GM23338 (cell line): ENCODE measurements at places on chromosomes 2 and 18. TPM values are rescaled to one million over a fixed set of nuclear protein-coding genes. Genes with fewer than 3 reads are reported as not detected.

DNA sequence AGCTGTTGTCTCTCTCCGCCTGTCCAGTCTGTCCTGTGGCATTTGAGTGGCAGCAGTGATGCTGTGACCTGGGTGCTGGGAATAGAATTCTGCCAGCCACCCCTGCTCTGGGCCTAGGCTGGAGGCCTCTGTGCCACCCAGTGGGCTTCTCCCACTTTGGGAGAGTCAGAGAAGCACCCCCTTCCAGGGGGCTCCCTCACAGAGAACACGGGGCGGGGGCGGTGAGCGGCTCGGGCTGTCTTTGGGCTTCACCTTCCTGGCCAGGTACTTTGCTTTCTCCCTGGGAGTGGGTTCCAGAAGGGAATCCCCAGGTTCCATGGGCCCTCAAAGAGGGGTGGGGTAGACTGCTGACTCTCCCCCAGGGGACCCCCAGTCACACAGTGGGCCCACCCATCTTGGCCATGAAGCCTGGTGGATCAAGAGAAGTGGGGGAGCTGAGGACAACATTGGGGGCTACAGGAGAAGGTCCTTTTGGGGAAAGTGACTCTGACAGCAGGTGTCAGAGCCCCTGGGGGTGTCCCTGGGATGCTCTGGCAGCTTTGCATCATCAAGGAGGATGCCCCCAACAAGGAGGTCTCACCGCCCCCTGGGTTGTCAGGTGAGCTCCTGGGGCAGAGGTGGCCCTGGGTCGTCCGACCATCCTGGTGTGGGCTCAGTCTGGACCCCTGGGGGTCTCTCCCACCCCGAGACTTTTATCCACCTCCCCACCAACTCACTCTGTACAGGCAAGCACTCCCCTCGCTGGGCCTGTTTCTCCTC lies 18.8 kb upstream of the BOK start:
- no peaks in the 10 kb centered on the region for H3K36me3 ChIP-seq
- no peak overlapping the region for H3K4me3 ChIP-seq
- H3K27me3 ChIP-seq = peaks cover 41% of the 10 kb centered on the region
- DNase-seq = no peak
- no peak overlapping the region for H3K27ac ChIP-seq
- peaks cover 5% of the 10 kb centered on the region; the same call in 1 of the 2 replicates for H3K4me1 ChIP-seq

DNA sequence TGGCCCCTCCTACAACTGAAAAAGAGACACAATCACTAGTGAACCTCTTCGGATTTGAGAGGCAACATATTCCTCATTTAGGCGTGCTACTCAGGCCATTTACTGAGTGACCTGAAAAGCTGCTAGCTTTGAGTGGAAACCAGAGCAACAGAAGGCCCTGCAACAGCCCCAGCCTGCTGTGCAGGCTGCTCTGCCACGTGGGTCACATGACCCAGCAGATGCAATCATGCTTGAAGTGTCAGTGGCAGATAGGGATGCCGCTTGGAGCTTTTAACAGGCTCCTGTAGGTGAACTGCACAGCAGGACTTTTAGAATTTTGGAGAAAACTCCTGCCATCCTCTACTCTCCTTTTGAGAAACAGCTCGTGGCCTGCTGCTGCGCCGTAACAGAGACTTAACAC lies 578.6 kb upstream of the RAB6C start:
- no peaks in the 10 kb centered on the region for H3K27me3 ChIP-seq
- H3K4me3 ChIP-seq = no peak overlapping the region
- H3K4me1 ChIP-seq = no peaks in the 10 kb centered on the region
- DNase-seq = no peak
- no peaks in the 10 kb centered on the region for H3K36me3 ChIP-seq

- H3K4me3 ChIP-seq = no peak overlapping the region
- no peak overlapping the region for H3K27ac ChIP-seq
- DNase-seq = no peak
- H3K36me3 ChIP-seq = no peaks in the 10 kb centered on the region
- H3K27me3 ChIP-seq = no peaks in the 10 kb centered on the region
Measured at GRCh38 chr2:47039489-47039870, 115.6 kb downstream of the STPG4 start.

GRCh38 chr2:54059504-54059903 lies 55.9 kb upstream of the ACYP2 start:
- H3K4me3 ChIP-seq = no peak overlapping the region
- H3K36me3 ChIP-seq = no peaks in the 10 kb centered on the region
- DNase-seq = no peak
- no peaks in the 10 kb centered on the region for H3K4me1 ChIP-seq

GRCh38 chr2:111711270-111711669 lies 172.7 kb downstream of the ANAPC1 start:
- peaks cover 9% of the 10 kb centered on the region for H3K4me1 ChIP-seq
- no peaks in the 10 kb centered on the region for H3K36me3 ChIP-seq
- no peak overlapping the region for H3K27ac ChIP-seq
- no peaks in the 10 kb centered on the region for H3K27me3 ChIP-seq

DNA sequence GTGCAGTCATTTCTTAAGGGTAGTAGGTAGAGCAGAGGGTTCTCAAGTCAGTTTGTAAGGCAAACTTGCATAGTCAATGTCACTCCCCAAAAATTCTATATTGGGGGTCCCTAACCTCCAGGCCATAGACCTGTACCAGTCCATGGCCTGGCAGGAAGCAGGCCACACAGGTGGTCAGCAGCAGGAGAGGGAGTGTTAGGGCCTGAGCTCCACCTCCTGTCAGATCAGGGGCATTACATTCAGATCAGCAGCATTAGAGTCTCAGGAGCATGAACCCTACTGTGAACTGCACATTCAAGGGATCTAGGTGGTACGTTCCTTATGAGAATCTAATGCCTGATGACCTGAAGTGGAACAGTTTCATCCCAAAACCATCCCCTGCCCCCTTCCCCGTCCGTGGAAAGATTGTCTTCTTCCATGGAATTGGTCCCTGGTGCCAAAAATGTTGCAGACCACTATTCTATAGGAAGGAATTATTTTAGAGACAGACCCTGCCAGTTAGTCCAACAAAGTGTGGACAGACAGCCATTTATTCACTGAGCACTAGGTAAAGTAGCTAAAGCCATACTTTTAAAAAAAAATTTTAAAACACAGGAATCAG lies 6.7 kb downstream of the COA5 start:
- no peaks in the 10 kb centered on the region for H3K4me1 ChIP-seq
- peak; percentile 72 for DNase-seq
- no peaks in the 10 kb centered on the region for H3K27me3 ChIP-seq
- H3K27ac ChIP-seq = no peak overlapping the region
- H3K4me3 ChIP-seq = no peak overlapping the region

- no peaks in the 10 kb centered on the region for H3K4me1 ChIP-seq
- H3K4me3 ChIP-seq = no peak overlapping the region
- H3K36me3 ChIP-seq = no peaks in the 10 kb centered on the region
- no peak for DNase-seq
- no peaks in the 10 kb centered on the region for H3K27me3 ChIP-seq
Measured at GRCh38 chr2:212727751-212728150, 189.1 kb upstream of the ERBB4 start.

DNA sequence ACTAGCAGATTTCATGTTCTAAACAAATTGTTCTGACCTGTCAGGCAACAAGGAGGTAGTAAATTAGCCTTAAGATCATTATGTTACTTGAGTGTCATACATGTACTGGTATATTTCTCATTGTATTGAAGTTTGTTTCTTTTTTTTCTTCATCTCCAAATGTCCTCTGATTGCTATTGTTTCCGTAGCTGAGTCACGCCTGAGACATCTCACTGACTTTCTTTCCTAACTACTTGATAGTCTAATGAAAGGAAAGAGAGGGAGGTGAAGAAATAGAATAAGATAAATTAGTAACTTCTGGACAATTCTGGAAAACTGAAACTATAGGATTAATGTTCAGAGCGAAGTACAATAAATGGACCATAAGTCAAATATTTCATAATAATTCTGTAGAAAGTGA lies 1049.9 kb downstream of the TSN start:
- DNase-seq = no peak
- H3K4me1 ChIP-seq = no peaks in the 10 kb centered on the region
- H3K27ac ChIP-seq = no peak overlapping the region

DNA sequence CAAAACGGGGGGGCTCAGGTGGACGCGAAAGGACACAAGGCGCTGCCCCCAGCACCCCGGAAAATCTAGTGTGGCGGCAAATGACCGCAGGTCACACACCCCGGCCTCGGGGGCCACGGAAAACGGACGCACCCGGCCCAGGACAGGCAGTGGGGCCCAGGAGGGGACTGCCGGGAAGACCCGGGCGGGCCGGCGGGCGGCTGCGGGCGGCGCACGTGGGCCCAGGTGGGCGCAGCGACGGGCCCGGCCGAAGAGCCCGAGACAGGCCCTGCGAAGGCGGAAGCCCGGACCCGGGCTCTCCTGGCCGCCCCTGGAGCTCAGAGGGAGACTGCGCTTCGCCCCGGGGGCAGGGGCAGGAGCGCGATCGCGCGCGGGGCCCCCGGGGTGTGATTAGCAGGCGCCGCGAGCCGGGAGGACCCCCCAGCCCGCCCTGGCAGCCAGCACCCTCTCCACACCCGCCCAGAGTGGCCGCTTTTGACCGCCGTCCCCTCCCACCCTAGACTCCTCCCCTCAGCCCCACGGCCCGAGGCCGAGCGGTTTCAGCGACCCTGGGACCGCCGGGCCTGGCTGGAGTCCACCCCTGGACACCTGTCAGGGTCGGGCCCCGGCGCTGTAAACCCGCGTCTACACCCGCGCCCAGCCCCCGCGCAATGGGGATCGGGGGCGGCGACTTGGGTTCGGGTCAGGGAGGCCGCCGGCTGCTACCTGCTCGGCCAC lies 773 bp downstream of the MBP start:
- H3K27me3 ChIP-seq = peaks cover 41% of the 10 kb centered on the region
- H3K4me1 ChIP-seq = no peaks in the 10 kb centered on the region
- H3K27ac ChIP-seq = no peak overlapping the region
- H3K36me3 ChIP-seq = no peaks in the 10 kb centered on the region
- H3K4me3 ChIP-seq = peak overlapping the region; percentile 78

DNA sequence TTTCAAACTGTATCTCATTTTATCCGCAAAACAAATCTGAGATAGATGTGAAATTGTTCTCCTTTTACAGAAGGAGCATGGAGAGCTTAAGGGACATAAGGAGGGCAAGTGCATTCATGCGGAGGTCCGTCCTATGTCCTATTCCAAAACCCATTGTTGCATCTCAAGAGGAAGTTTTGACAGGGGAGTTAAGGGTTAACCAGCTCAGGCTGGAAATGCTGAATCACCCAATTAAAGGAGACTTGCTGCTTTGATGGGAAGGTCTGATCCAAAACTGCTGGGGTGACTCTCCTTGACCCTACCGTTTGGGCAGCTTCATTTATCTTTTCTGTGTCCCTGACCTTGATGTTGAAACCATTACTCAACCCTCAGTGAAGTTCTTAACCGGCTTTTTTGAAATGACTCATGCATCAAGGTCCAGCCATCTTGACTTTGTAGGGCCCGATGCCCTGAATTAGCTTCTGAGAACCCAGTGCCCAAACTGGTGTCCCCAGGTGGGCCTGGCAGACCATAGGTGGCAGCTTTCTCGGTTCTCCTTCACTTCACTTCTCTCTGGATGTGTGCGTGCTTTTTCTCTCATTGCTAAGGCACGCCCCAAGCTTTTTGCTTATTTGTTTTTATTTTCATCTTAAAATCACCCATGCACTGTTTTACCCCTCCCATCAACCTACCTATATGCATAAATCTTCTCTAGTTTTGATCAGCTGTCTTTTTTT lies 15.9 kb upstream of the TXNDC2 start:
- peaks cover 11% of the 10 kb centered on the region; the same call in 1 of the 2 replicates for H3K36me3 ChIP-seq
- H3K27ac ChIP-seq = 0 out of 2 replicates have a peak overlapping the region, but pooled peaks have one; percentile 16
- no peak overlapping the region for H3K4me3 ChIP-seq
- no peaks in the 10 kb centered on the region for H3K27me3 ChIP-seq

- H3K27me3 ChIP-seq = no peaks in the 10 kb centered on the region
- no peak for DNase-seq
- peaks cover 4% of the 10 kb centered on the region; the same call in 1 of the 2 replicates for H3K4me1 ChIP-seq
- H3K36me3 ChIP-seq = no peaks in the 10 kb centered on the region
- H3K4me3 ChIP-seq = no peak overlapping the region
- H3K27ac ChIP-seq = no peak overlapping the region
Measured at GRCh38 chr18:44786688-44787087, 106.0 kb downstream of the SETBP1 start.

DNA sequence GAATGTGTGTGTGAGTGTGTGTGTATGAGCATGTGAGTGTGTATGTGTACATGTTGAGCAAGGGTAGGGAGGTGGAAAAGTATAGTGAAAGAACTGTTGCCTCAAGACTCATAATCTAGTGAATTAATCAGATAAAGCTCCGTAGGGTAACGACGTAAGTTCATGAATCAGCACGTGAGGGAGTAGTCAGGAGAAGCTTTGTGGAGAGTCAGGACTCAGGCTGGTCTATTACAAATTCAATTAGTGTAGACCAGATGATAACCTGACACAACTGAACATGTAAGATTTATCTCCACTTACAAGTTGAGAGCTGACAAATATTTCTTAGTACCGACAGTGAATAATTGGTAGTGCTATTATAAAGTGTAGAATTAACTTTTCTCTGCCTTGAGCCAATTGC lies 194.5 kb downstream of the RAD51AP2 start:
- H3K27me3 ChIP-seq = no peaks in the 10 kb centered on the region
- H3K4me1 ChIP-seq = no peaks in the 10 kb centered on the region
- H3K27ac ChIP-seq = no peak overlapping the region
- no peak overlapping the region for H3K4me3 ChIP-seq

- peaks cover under 1% of the 10 kb centered on the region for H3K4me1 ChIP-seq
- no peaks in the 10 kb centered on the region for H3K36me3 ChIP-seq
- H3K4me3 ChIP-seq = no peak overlapping the region
- H3K27me3 ChIP-seq = no peaks in the 10 kb centered on the region
Measured at GRCh38 chr2:97931118-97931857, 64.5 kb downstream of the TMEM131 start.

DNA sequence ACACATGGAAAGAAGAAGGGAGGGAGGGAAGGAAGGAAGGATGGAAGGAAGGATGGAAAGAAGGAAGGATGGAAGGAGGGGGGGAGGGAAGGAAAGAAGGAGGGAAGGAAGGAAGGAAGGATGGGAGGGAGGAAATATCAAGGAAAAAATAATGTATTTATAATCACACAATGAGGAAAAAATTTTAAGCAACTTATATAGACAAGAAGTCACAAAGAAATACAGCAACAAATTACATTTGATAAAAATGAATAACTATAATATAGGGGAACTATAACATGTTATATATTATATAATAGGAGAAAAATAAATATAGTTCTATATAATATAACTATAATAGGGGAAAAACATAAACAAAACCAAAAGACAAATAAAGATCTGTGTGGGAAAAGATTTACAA lies 441.8 kb downstream of the LRATD1 start:
- H3K4me1 ChIP-seq = no peaks in the 10 kb centered on the region
- no peak overlapping the region for H3K27ac ChIP-seq
- no peak for DNase-seq
- no peak overlapping the region for H3K4me3 ChIP-seq
- no peaks in the 10 kb centered on the region for H3K36me3 ChIP-seq

REG3G gene
- not detected in 2 replicates for polyA plus RNA-seq

MOGAT1 gene
- 0.63 and 0.86 TPM in 2 replicates for polyA plus RNA-seq

TRPM8 gene
- 0.11 TPM in 1 of 2 replicates, not detected in the other for polyA plus RNA-seq

SPP2 gene
- not detected in 2 replicates for polyA plus RNA-seq

MYL12A gene
- polyA plus RNA-seq = 475 and 502 TPM in 2 replicates

EVX2 gene
- polyA plus RNA-seq = not detected in 2 replicates

DNAJC27 gene
- polyA plus RNA-seq = 1.9 and 2.6 TPM in 2 replicates

C2orf80 gene
- 0.64 and 0.92 TPM in 2 replicates for polyA plus RNA-seq
